ENCODE measurements at places on chromosomes 16 and 17.

DNA sequence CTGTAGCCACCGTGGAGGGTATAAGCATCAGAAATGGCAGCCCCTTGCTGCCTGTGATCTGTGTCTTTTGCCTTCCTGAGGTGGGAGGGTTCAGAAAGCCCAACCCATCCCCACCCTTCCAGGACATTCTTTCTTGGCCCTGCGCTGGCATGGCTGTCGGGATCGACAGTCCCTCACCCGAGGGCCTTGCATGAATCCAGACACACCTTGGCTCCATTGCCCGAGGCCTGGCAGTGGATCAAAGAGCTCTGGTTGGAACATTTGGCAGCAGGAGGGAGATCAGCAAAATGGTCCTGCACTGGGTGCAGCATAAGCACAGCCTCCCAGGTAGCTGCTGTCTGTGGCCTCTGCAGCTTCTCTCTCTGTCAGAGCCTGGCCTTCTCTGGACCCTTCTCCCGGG is 246.6 kb upstream of the MAF start:
- no peak for DNase-seq

DNA sequence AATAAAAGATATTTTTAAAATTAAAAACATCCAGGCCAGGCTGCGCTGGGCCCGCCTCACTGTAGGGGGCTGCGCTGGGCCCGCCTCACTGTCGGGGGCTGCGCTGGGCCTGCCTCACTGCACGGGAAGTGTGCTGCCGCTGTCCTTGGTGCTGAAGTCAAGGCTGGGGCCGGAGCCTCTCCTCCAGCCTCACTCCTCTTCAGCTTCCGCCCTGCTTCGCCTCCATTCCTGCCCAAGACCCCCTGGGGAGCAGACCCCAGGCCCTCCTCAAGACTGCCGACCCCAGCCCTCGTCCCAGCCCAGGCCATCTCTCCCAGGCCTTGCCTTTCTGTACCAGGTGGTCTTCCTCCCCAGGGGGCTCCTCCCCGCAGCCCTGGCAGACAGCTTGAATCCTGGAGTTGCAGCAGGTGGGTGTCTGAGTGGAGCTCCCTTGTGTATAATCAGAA is 26.2 kb downstream of the ENDOV start:
- DNase-seq: no peak

DNA sequence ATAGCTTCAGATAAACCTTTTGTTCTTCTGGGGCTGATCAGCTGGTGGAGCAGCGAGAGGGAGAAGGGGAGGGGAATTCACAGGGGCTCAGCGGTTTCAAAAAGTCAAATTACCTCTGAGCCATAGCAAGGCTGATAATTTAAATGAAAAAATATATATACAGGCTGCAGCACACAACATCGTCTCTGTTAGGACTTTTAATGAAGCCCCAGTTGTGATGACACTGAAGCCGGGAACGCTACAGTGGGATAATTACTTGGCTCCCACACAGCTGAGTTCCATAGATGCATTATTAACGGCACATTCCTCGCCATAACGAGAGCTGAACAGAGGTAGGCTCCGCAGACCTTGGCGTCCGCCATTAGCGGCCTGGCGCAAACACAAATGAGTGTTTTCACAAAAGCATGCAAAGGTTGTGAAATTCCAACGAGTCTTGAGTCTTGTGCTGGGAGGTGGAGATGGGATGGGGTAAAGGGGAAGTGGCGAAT is 216.0 kb downstream of the C16orf78 start:
- no peak for DNase-seq

DNA sequence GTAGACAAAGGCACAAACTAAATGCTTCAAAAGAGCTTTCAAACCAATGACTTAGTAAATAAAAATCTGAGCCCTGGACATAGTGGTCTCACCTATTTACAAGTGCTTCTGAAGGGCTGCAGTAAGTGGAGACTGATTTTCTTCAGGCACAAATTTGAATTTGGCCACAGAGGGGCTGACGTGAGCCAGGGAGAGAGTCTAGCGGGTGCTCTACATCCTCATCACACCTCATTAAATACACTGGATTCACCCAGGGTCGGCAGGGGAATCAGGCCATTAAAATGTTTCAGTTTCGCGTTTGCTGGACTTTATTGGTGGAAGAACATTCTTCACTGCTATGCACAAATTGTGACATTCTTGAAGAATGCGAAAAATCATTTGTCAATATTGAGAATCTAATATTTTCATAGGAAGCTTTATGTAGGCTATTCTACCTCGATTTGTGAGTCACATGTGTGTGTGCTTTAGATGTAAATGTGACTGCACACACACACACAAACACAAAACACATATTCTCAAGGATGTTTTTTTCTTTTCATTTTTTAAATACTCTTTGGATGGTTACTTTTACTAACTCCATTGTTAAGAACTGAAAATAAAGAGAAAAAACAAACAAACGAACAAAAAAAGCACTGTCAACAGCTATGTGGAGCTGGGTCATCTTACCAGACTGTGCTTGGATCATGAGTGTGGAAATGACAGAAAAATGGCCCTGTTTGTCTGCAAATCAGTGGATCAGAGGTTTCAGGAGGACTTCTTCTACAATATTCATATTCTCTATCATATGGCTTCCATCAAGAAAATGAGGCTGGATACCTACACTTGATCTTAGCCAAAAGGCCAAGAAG is 58.9 kb downstream of the CDH11 start:
- DNase-seq: no peak

All from effector memory CD4-positive, alpha-beta T cell (primary cell).